ENCODE measurements at places on chromosomes 5 and 9.

DNA sequence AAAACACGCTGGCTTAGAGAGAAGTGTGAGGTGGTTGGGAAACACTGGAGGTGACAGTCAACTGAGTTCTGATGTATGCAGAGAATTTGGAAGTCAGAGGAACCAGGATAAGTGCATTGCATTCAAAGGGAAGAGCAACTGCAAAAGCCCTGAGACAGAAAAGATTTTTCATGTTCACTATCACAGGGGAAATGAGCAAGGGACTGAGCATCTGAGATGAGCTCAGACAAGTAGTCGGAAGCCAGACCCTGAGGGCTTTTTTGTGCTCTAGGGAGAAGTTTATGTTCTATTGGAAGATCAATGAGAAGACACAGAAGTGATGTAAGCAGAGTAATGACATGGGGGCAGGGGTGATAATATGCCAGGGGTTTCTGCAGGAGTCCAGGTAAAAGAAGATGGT, 97.5 kb downstream of the HTR4 start:
- no peak for DNase-seq

GRCh38 chr5:88226881-88227450, 41.7 kb downstream of the TMEM161B start:
- DNase-seq = no peak

DNA sequence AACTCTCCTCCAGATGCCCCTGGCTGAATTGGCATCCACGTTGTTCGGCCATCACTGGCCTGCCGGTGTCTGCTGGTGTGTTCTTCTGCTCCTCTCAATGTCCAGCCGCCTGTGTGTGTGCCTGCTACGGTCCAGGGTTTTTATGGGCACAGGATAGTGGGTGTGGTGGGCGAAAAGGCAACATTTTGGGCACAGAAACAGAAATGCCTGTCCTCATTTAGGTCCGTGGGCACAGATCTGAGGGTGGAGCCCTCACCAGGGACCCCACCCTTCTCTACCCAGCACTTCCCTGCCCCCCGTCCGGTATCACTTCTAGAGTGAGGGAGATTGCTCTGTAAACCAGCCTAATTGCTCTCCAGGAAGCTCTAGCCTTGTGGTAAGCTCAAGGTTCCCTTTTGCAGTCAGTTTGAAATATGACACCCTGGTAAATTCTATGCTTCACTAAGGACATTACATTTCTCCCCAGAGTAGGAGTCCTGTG, 410.1 kb downstream of the MAT2B start:
- DNase-seq = peak; percentile 36

- DNase-seq = no peak
Measured at GRCh38 chr9:124808246-124808956, 31.5 kb downstream of the OLFML2A start.

DNA sequence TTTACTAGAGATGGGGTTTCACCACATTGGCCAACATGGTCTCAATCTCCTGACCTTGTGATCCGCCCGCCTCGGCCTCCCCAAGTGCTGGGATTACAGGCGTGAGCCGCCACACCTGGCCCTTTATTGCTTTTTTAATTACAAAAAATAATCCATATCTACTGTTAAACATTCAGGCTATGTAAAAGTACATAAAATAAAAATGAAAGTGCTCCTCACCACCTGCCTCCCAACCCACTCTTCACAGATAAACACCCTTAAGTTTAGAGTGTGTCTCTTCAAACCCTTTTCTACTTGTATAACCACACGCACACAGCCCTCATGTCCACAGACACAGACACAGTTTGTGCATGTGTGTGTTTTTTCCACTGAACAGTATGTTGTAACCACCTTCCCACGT, 16.7 kb downstream of the TSC1 start:
- no peak for DNase-seq

Data from pons (tissue), 1 donor.